Activated CD4-positive, alpha-beta T cell treated with anti-CD3 and anti-CD28 coated beads for 4 hours (primary cell): ENCODE measurements at places on chromosomes 1 and 21.

- no peak for DNase-seq
Measured at GRCh38 chr1:240526312-240526711, 85.6 kb downstream of the GREM2 start.

- DNase-seq, result no peak
Measured at GRCh38 chr1:45148209-45148825, 58.1 kb downstream of the ZSWIM5 start.

- DNase-seq, result no peak
Measured at GRCh38 chr21:14687268-14687625, 141.1 kb upstream of the SAMSN1 start.

GRCh38 chr1:246065592-246065991, 441.5 kb downstream of the SMYD3 start:
- no peak for DNase-seq

DNA sequence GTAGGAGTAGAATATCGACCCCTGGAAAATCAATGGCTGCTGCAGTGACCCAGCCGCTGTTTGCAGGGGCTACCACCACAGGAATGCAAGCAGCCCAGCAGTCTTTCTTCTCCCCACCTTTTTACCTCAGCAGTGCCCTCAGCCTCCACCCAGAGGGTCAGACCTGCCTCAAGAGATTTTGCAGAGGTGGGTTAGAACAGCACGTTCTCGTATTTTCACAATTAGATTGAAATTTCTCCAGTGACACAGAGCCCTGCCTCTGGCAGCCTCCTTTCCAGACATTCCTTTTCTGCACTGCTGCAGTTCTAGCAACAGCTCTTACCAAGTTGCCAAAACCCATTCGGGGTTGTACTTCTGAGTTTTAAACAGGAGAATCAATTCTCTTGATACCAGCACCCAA, 38.3 kb upstream of the PIGV start:
- no peak for DNase-seq
